Effector memory CD8-positive, alpha-beta T cell (primary cell): ENCODE measurements at places on chromosomes 6 and 20.

DNA sequence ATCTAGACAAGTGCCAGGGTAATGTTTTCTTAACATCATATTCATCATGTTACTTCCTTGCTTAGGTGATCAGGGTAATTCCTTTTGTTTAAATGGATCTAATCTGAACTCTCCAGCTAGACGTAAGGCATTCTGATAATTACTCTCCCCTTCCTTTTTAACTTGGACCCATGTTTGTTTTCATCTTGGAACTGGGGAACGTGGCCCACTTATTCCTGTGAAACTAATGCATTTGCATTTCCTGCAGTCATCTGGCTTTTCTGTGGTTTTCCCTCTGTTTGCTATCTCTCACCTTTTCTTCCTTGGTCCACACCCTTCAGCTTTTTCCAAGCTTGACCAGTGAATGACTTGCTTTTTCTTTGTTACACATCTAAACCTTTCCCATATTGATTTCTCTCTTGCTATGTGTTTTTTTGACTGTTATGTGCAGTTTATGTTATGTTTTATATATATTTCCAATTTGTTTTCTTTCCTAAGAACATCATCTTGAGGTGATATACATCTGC, 33.3 kb downstream of the SLX4IP start:
- no peak overlapping the region for H3K4me3 ChIP-seq
- H3K36me3 ChIP-seq = no peaks in the 10 kb centered on the region
- DNase-seq = no peak
- H3K27ac ChIP-seq = no peak overlapping the region

GRCh38 chr20:6851136-6851535, 83.7 kb downstream of the BMP2 start:
- no peak overlapping the region for H3K27ac ChIP-seq
- no peak for DNase-seq
- no peaks in the 10 kb centered on the region for H3K4me1 ChIP-seq
- H3K4me3 ChIP-seq = no peak overlapping the region

GRCh38 chr20:36499723-36500501, 41.4 kb upstream of the MYL9 start:
- no peak overlapping the region for H3K27ac ChIP-seq
- H3K36me3 ChIP-seq = peaks cover 41% of the 10 kb centered on the region
- no peaks in the 10 kb centered on the region for H3K4me1 ChIP-seq
- no peaks in the 10 kb centered on the region for H3K27me3 ChIP-seq
- H3K4me3 ChIP-seq = no peak overlapping the region

DNA sequence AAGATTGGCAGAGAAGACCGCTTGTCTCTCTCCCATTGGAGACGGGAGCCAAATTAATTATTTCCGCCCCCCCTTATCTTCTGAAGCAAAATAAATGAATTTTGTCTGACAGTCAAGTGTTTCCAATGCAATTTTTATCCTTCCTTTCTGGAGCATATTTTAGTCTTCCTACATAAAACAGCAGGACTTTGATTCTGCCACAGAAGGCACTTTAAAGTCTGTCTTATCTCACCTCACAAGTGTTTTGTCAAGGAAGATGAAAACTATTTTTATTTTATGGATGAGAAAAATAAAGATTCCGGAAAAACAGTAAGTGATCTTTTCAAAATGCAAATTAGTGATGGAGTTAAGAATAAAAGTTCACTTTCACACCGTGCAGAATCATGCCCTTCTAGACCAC, 140.4 kb downstream of the OPRM1 start:
- H3K4me1 ChIP-seq = peaks cover 60% of the 10 kb centered on the region
- H3K36me3 ChIP-seq = peaks cover 10% of the 10 kb centered on the region
- H3K4me3 ChIP-seq = no peak overlapping the region

- H3K4me1 ChIP-seq = no peaks in the 10 kb centered on the region
- H3K36me3 ChIP-seq = no peaks in the 10 kb centered on the region
- DNase-seq = no peak
- H3K27me3 ChIP-seq = no peaks in the 10 kb centered on the region
- no peak overlapping the region for H3K4me3 ChIP-seq
Measured at GRCh38 chr20:6347916-6348315, 225.1 kb upstream of the FERMT1 start.

- no peak overlapping the region for H3K4me3 ChIP-seq
- H3K4me1 ChIP-seq = no peaks in the 10 kb centered on the region
Measured at GRCh38 chr6:134740027-134740373, 209.9 kb downstream of the ALDH8A1 start.

GRCh38 chr20:24742436-24742835, 206.6 kb upstream of the CST7 start:
- peaks cover 16% of the 10 kb centered on the region for H3K27me3 ChIP-seq
- no peaks in the 10 kb centered on the region for H3K36me3 ChIP-seq
- no peak overlapping the region for H3K27ac ChIP-seq
- DNase-seq = no peak
- H3K4me1 ChIP-seq = peaks cover 10% of the 10 kb centered on the region
- H3K4me3 ChIP-seq = no peak overlapping the region

DNA sequence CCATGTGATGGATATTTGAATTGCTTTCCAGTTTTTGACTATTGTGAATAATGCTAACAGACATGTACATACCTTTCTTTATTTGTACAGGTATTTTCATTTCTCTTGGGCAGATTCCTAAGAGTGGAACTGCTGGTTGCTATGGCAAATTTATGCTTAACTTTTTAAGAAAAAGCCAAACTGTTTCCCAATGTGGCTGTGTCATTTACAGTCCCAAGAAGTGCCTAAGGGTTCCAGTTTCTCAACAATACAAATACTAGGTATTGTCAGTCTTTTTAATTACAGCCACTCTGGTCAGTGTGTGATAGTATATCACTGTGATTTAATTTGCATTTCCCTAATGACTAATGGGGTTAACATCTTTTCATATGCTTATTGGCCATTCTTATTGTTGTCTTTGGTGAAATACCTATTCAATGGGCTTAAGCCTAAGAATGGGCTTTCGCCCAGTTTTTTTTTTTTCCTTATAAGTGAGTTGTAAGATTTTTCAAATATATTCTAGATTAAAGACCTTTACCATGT, 10.3 kb downstream of the REPS1 start:
- no peak overlapping the region for H3K4me3 ChIP-seq
- no peak overlapping the region for H3K27ac ChIP-seq
- H3K4me1 ChIP-seq = peaks cover 38% of the 10 kb centered on the region
- DNase-seq = no peak
- H3K27me3 ChIP-seq = no peaks in the 10 kb centered on the region
